ENCODE measurements at places on chromosomes 11 and 22.

DNA sequence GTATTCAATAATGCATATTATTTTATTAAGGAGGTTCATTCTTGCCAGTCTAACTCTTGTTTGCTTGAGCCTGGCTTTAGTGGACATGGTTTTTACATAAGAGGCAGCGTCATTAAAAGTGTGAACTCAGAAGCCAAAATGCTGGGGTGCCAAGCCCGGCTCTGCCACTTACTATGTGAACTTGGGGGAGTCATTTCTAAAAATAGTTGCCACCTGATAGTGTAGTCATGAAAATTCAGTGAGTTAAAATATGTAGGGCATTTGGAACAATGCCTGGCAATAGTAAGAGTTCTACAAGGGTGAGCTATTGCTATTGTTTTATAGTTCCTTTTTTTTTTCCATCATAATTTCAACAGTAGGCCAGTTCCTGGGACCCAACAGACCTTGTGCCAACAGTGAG lies 49.9 kb downstream of the TENM4 start:
- DNase-seq, result no peak

DNA sequence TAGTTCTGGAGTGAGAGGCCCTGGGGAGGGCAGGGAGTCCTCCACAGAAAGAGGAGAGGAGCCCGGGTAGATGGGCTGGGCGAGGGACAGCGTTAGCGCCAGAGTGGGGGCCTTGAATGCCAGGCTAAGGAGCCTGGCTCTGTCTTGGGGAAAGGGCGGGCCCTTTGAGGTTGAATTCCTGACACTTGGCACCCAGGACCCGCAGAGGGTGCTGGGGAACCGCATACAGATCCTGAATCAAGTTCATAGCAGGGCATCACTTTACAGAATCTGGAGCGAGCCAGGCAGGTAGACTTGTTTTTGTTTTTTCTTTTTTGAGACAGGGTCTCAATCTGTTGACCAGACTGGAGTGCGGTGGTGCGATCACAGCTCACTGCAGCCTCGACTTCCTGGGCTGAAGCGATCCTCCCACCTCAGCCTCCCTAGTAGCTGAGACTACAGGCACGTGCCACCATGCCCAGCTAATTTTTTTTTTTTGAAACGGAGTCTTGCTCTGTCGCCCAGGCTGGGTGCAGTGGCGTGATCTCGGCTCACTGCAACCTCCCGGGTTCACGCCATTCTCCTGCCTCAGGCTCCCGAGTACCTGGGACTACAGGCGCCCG lies 6.1 kb downstream of the CARNS1 start:
- no peak for DNase-seq

DNA sequence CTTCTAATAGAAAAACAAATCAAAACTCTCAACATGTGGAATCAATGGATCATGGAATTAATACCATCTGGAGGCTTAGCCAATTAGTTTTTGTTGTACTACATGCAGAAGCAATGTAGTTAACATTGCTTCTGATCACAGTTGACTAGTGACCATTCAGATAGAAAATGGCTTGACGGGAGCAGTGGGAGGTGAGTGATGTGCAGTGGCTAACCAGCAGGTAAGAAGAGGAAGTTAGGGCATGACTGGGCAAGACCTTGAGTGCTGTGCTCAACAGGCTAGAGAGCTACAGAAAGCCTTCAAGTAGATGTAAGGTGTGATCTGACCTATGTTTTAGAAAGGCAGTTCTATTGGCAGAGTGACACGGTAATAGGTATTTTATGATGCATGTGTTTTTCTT lies 60.7 kb upstream of the ALKBH3 start:
- DNase-seq, result no peak

DNA sequence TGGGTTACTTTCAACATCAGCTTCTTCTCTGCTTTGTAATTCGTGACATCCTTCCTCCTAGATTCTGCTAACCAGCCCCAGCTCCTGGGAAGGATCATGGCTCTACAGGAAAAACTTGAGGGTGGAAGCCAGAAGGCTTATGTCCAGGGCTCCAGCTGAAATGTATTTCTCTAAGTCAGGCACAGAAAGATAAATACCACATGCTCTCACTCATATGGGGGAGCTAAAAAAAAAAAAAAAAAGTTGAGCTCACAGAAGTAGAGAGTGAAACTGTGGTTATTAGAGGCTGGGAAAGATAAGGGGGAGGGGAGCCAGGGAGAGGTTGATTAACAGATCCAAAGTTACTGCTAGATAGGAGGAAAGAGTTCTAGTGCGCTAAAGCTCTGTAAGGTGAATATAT lies 74.9 kb downstream of the DSCAML1 start:
- DNase-seq, result no peak

- no peak for DNase-seq
Measured at GRCh38 chr11:117977029-117977428, 9.2 kb upstream of the IL10RA start.

GRCh38 chr11:79139900-79140299 lies 300.9 kb downstream of the TENM4 start:
- no peak for DNase-seq

DNA sequence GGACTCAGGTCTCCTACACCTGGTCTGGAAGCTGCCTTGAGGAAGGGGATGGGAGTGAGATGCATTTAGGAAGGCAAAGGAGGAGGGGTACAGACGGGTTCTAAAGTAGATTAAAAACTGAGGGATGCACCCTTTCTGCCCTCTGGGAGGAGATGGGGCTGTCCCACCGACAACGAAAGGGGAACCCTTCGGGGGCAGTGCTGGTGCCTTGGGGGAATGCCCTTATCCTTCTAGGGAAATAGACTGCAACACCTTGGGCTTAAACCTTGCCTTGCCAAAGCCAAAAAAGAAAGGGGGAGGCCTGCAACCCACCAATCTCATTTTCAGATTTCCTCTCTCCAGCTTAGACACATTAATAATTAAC lies 89.8 kb downstream of the PLEKHA7 start:
- DNase-seq, result no peak
